T-helper 17 cell (primary cell): ENCODE measurements at places on chromosomes 1 and 21. TPM values are rescaled to one million over a fixed set of nuclear protein-coding genes. Genes with fewer than 3 reads are reported as not detected.

PGLYRP4 gene
- not detected for total RNA-seq

PEX11B gene
- total RNA-seq: 15.7 TPM

B3GALT5 gene
- total RNA-seq: not detected

CD48 gene
- total RNA-seq: 386 TPM

C1QA gene
- total RNA-seq: not detected

TCEA3 gene
- 13.5 TPM for total RNA-seq

IL19 gene
- not detected for total RNA-seq

RGS7 gene
- not detected for total RNA-seq

PDC gene
- not detected for total RNA-seq

EDARADD gene
- 2.5 TPM for total RNA-seq

ADGRL4 gene
- not detected for total RNA-seq

- H3K4me1 ChIP-seq: peaks cover 7% of the 10 kb centered on the region
- H3K27ac ChIP-seq: no peak overlapping the region
- DNase-seq: no peak
These were observed 8.1 kb upstream of the SDHB start for GRCh38 chr1:17061892-17062291.

GRCh38 chr1:26373789-26374188 lies 1.2 kb upstream of the ZNF683 start:
- H3K4me1 ChIP-seq: peaks cover 78% of the 10 kb centered on the region
- H3K27me3 ChIP-seq: no peaks in the 10 kb centered on the region
- H3K36me3 ChIP-seq: no peaks in the 10 kb centered on the region
- peak overlapping the region; percentile 92 for H3K27ac ChIP-seq

DNA sequence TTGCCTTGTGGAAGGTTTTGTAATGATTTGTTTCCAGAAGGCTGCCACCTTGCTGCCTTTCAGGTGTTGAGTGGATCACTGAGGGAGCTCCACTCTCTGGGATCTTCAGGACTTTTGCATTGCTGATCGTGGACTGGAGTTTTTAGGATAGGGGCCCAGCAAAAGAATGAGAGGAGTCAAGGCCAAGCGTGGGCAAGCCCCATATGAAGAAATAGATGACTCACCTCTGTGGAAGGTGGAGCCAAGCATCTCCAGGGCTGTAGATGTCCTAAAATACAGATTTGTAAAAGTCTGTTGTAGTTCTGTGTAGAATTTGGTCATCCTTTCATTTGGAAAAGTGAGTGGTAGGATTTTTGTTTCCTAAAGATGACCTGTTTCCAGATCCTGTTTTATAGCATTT lies 67.0 kb downstream of the ST3GAL3 start:
- H3K27me3 ChIP-seq: no peaks in the 10 kb centered on the region
- H3K4me3 ChIP-seq: no peak overlapping the region
- H3K36me3 ChIP-seq: peaks cover 6% of the 10 kb centered on the region
- no peak for DNase-seq

DNA sequence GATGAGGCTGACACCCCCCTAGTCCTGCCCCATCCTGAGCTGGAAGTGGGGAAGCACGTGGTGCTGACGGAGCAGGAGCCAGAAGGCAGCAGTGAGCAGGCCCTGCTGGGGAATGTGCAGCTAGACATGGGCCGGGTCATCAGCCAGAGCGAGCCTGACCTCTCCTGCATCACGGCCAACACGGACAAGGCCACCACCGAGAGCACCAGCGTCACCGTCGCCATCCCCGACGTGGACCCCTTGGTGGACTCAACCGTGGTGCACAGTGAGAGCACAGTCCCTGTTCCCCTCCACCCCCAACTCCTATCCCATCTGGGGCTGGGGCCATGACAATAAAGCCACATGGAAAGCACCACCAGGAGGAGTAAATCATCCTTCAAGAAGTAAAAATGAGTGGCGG lies 250.2 kb downstream of the CACNA1E start:
- H3K4me3 ChIP-seq: no peak overlapping the region
- no peak for DNase-seq
- H3K27me3 ChIP-seq: peaks cover 37% of the 10 kb centered on the region

- H3K27ac ChIP-seq: no peak overlapping the region
- no peak overlapping the region for H3K4me3 ChIP-seq
- H3K27me3 ChIP-seq: no peaks in the 10 kb centered on the region
- H3K36me3 ChIP-seq: peaks cover 2% of the 10 kb centered on the region
These were observed 193.0 kb downstream of the FASLG start for GRCh38 chr1:172851856-172852255.

- peaks cover 5% of the 10 kb centered on the region for H3K4me1 ChIP-seq
- no peak overlapping the region for H3K4me3 ChIP-seq
These were observed 6.3 kb upstream of the TMEM39B start for GRCh38 chr1:32066489-32066873.

DNA sequence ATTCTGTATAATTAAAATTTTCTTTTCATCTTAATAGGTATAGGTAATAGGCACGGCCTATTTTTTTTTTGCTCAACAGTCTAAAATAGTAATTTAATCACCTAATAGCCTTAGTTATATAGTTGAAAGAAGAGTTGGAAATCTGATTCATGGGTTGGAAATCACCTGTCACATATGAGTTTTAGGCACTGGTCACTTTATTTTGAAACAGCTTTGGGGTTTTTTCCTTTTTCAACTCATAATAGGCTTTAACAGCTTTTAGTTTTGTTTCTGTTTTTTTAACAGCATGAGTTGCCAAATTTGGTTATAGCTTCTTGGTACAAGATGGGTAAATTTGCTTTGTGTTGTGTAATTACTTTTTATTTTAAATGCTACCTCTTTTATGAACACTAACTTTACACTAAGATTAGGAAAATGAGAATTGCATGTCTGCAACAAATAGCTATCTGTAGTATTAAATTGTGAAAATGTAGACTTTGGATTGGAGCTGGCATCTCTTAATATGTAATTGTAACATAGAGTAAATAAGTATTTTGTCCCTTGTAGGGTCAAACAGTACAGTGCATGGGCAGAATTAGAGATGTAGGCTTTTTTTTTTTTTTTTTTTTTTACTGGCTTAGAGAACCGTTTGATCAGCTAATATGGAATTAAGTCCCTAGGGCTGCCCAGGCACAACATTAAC lies 109.8 kb downstream of the OSBPL9 start:
- H3K36me3 ChIP-seq: peaks cover 8% of the 10 kb centered on the region
- no peak overlapping the region for H3K4me3 ChIP-seq
- H3K4me1 ChIP-seq: peaks cover 21% of the 10 kb centered on the region

DNA sequence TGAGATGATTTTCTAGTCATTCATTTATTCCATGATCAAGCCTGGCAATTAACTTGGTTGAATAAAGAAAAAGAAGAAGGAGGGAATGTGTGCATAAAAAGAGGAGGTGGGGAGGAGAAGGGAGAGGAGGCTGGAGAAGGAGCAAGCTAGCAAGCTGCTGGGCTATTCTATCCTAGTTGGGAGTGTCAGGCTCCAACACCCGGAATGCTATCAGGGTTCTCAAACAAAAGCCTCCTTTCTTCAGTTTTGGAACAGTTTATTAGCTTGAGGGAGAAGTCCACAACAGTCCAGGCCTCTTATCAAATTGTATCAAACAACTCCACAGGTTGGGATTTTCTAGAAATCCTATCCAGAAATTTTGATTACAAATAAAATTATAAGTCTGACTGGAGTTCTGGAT lies 80.0 kb downstream of the BCAR3 start:
- H3K27ac ChIP-seq: no peak overlapping the region
- no peak for DNase-seq
- peaks cover 17% of the 10 kb centered on the region for H3K27me3 ChIP-seq
- no peak overlapping the region for H3K4me3 ChIP-seq
- H3K4me1 ChIP-seq: no peaks in the 10 kb centered on the region
- no peaks in the 10 kb centered on the region for H3K36me3 ChIP-seq

GRCh38 chr1:171949316-171949715 lies 108.0 kb downstream of the DNM3 start:
- DNase-seq: no peak
- H3K27me3 ChIP-seq: peaks cover 5% of the 10 kb centered on the region
- no peaks in the 10 kb centered on the region for H3K4me1 ChIP-seq
- H3K36me3 ChIP-seq: no peaks in the 10 kb centered on the region
- no peak overlapping the region for H3K27ac ChIP-seq

DNA sequence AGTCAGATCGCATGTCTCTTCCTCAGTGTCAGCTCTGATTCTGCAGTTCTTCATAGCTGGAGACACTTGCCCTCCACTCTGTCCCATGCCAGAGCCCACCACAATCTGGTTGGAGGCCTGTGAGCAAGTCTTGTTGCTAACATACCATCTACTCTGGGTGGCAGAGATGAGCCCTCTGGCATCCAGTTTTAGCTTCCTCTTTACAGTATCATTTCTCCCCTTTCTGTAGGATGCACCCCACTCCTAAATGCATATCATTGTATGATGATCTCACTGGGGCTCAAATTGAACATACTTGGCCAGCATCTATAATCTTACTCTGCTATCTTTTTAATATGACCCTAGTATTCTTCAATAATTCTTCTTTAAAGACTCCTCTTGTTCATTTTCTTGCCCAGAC lies 16.9 kb downstream of the PCNX2 start:
- peaks cover 43% of the 10 kb centered on the region for H3K4me1 ChIP-seq
- peak overlapping the region; percentile 24 for H3K27ac ChIP-seq
- H3K4me3 ChIP-seq: no peak overlapping the region
- peaks cover 6% of the 10 kb centered on the region for H3K36me3 ChIP-seq

DNA sequence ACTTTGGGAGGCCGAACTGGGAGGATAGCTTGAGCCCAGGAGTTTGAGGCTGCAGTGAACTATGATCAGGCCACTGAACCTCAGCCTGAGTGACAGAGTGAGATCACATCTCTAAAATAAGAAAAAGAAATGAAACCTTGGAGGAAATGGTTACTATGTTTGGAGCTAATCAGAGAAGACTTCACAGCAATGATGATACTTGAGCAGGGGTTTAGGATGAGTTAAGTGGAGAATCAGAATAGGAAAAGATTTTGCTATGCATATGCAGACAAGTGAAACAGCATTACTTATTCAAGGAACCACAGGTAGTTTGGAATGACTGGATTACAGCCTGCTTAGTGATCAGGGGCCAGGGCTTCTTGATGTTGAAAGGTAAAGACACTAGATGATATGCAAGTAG lies 1.3 kb upstream of the CD5L start:
- H3K36me3 ChIP-seq: no peaks in the 10 kb centered on the region
- H3K4me3 ChIP-seq: no peak overlapping the region
- no peak overlapping the region for H3K27ac ChIP-seq

DNA sequence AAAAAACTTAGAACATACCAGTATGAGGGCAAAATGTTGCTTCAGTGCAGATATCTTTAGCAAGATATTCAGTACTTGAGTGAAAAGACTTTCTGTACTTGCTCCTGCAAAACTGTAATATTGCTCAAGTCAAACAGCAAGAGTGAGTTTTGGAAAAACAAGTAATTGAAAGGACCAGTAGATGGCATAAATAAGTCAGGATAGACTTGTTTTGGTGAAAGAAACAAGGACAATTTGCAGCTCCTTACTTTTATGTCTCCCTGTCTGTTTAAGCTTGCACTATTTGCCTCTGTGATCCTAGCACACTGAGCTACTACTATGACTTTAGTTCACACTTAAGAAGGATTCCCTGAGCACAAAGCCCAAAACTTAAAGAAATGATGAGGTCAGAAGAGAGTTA lies 39.1 kb downstream of the IFI44 start:
- H3K36me3 ChIP-seq: no peaks in the 10 kb centered on the region
- H3K27ac ChIP-seq: no peak overlapping the region
- DNase-seq: no peak
- no peak overlapping the region for H3K4me3 ChIP-seq

GRCh38 chr1:209162651-209163050 lies 420.9 kb upstream of the CAMK1G start:
- H3K4me3 ChIP-seq: no peak overlapping the region
- H3K27ac ChIP-seq: no peak overlapping the region
- H3K27me3 ChIP-seq: no peaks in the 10 kb centered on the region
- H3K4me1 ChIP-seq: peaks cover 2% of the 10 kb centered on the region
- H3K36me3 ChIP-seq: no peaks in the 10 kb centered on the region

DNA sequence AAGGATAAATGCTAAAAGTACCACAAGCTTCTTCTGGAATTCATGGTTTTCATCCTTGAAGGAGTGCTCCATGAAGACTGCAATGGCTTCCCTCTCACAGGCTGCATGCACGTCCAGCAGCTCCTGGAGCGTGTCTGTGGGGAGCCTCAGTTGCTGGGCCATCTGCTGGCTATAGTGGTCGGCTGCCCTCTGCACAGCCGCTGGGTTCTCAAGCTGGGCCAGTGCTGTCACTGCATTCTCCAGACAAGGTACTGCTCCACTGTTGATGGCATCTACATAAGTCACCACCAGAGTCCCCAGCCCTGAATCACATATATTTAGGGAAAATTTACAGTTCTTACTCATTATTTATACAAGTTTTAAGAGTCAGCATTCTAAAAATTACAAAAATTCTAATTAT lies 8.7 kb downstream of the GBP4 start:
- H3K36me3 ChIP-seq: peaks cover 26% of the 10 kb centered on the region
- no peak for DNase-seq
- H3K4me3 ChIP-seq: no peak overlapping the region
- peaks cover 20% of the 10 kb centered on the region for H3K4me1 ChIP-seq
- peak overlapping the region; percentile 32 for H3K27ac ChIP-seq
- H3K27me3 ChIP-seq: no peaks in the 10 kb centered on the region

GRCh38 chr1:151143057-151143435 lies 3.4 kb downstream of the SEMA6C start:
- no peak overlapping the region for H3K27ac ChIP-seq
- no peaks in the 10 kb centered on the region for H3K27me3 ChIP-seq
- peaks cover 2% of the 10 kb centered on the region for H3K36me3 ChIP-seq

- DNase-seq: no peak
- H3K27me3 ChIP-seq: peaks cover 27% of the 10 kb centered on the region
- H3K27ac ChIP-seq: no peak overlapping the region
- H3K4me3 ChIP-seq: no peak overlapping the region
These were observed 32.5 kb downstream of the LRRC3 start for GRCh38 chr21:44487831-44488230.
